ENCODE measurements at places on chromosomes 3 and 15.

DNA sequence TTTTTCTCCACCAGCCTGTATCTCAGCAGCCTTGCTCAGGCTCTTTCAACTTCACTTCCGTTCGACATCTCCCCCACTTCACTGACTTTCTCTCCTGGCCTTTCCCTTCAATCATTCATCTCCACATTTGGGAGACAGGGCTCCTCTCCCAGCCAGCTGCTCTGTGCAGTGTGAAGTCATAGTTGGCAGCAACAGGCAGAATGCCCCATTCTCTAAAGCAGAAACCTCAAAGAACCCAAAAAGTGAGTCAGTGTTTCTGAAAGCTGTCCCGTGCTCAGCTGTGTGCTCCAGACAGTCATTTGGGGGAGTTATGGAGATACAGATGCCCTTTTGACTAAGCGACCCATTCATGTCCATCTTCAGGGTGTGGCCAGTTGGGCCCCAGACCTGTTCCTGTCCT is 54.3 kb downstream of the NTRK3 start:
- no peak for DNase-seq

- DNase-seq = no peak
These were observed 23.5 kb upstream of the SLC4A7 start for GRCh38 chr3:27507515-27508266.

GRCh38 chr15:64911311-64912186 is at the start of gene ANKDD1A:
ANKDD1A (plus strand) TSS chr15:64911902; CDS start chr15:64911931, 29 bp downstream.
- DNase-seq = peak; percentile 62

GRCh38 chr3:33789183-33789954 is 9.1 kb upstream of the PDCD6IP start:
- DNase-seq = no peak

DNA sequence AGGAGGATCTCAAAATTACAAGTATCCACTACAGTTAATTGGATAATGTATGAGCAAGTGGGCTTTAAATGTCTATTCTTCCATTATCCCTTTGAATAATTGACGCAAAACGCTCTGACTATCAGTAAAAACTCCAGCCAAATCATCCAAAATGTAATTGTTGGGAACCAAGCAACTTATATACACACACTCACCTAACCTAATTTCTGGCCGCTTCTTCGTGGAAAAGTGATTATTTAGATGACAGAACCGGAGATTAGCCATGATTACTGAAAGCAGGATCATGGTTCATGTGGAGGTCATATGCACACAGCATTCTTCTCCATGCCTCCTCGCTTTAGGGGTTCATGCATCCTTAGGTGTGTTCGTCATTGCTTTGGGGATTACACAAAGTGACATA is 992.4 kb downstream of the NAALADL2 start:
- DNase-seq = no peak

DNA sequence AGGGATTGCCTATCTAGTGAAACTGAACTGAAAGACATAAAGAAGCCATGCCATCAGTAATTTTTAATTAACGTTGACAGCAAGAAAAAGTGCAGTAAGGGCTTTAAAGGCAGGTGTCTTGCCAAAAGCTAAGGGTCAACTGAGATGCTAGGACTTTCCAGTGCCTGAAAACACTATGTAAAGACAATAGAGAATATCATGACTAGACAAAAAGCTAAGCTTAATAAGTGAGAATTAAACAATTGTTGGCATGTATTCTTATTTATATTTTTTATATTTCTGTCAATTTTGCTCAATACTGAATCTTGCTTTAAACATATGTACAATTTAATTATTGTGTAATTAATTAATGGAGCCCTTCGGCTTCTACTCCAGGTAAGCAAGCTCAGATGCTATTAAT is 803.1 kb downstream of the IGSF11 start:
- no peak for DNase-seq

DNA sequence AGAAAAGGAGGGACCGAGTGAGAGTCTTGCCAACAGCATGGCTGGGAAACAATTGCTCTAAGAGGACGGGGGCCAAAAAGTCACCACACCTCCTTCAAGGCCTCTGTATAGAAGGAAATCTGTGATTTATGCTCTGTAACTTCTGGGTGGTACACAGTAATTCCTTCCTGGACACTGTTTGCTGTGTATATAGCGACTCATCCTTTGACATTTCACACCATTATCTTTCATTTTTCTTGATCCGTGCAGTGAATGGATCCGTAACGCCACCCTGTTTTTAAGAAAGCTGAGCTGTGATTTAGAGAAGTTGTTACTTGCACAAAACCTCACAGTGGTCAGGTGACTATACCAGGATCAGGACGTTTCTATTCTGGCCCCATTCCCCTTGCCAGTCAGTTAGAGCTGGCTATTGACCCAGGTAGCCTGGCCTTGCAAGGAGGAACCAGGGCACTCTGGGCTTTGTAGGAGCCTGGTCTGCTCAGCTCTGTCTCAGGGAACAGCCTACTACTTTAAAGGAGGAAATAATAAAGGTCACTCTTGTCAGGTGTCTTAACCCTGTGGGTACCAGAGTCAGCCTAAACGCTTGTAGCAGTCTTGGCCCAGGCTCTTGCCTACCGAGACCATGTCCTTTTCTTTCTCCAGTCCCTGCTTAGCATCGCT is 86.5 kb upstream of the MYZAP start:
- no peak for DNase-seq

- no peak for DNase-seq
These were observed at the start of gene ATP13A5 for GRCh38 chr3:193378706-193379105. ATP13A5 (minus strand) TSS chr3:193378753; CDS start chr3:193378725, 28 bp downstream.

- peak; percentile 28 for DNase-seq
These were observed 1.1 kb downstream of the RAF1 start for GRCh38 chr3:12662593-12663400.

- DNase-seq = no peak
These were observed 235.7 kb downstream of the SLC9A9 start for GRCh38 chr3:143612541-143612940.

GRCh38 chr3:46712191-46713049 is 5.2 kb downstream of the PRSS50 start:
- DNase-seq = no peak

DNA sequence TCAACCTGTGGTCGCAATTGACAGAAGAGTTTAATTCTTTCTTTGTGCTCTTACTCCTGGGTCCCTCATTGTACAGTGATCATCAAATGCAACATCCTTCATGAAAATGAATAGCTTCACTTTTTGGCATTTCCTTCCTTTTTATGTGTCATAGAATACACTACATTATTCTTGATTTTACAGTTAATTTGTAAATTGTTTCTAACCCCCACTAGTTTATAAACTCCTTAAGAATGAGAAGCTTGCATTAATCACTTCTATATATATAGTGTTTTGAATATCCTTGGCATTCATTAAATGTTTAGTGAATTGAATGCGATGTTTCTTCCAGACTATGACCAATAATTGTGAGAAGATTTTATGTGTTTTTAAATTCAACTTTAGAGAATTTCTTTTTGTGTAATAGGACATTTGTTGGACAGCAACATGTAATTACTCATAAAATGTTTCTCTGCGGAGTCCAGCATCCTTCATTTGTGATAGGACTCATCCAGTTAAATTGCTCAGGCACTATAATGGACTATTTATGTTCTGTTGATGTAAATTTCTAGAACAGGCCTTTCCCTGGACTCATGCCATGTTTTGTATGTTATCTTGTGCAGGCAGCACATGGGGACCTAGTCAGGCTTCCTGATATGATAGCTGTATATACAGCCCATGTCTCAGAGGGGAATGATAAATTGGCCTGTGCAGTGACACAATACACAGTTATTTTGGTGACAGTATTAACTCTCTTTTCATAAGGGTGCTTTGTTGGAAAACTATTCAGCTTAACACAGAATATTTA is 51.3 kb downstream of the MBNL1 start:
- DNase-seq = no peak

- DNase-seq = no peak
These were observed 10.9 kb downstream of the TRIP4 start for GRCh38 chr15:64398575-64398974.

DNA sequence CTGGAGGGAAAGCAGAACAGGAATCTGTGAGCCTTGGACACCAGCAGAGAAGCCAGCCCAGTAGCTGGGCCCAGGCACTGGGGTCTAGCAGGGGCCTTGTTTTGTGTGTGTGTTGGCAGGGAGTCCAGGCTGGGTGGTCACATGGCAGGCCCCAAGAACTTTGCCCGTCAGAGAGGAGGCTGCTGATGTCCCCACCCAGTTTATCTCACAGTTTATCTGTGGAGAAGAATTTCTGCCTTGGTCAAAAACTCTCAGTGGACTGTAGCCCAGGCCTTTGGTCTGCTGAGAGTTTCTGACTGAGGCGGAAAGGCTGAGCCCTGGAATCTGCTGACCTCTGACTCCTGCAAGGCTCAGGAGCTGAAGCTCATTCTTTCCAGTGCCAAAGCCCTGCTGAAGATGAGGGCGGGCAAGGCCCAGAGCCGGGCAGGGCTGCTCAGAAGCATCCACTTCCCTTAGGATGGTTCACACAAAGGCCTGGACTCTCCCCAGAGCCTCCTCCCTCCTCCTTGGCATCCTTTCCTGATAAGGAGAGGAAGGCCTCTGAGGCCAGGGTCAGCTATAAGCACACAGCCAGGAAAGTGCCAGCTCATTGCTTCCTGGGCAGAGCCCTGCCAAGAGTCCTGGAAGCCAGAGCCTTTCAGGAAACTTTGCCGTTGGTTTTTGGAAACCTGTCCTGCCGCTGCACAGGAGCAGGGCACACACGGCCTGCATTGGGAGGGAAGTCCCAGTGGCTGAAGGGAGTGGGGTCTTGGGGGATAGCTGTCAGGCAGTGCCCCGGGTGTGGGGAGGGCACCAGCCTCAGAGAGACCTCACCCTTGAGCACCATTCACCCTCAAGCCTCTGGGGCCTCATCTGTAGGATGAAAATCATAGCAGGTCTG is 37.2 kb upstream of the SLCO2A1 start:
- DNase-seq = no peak

DNA sequence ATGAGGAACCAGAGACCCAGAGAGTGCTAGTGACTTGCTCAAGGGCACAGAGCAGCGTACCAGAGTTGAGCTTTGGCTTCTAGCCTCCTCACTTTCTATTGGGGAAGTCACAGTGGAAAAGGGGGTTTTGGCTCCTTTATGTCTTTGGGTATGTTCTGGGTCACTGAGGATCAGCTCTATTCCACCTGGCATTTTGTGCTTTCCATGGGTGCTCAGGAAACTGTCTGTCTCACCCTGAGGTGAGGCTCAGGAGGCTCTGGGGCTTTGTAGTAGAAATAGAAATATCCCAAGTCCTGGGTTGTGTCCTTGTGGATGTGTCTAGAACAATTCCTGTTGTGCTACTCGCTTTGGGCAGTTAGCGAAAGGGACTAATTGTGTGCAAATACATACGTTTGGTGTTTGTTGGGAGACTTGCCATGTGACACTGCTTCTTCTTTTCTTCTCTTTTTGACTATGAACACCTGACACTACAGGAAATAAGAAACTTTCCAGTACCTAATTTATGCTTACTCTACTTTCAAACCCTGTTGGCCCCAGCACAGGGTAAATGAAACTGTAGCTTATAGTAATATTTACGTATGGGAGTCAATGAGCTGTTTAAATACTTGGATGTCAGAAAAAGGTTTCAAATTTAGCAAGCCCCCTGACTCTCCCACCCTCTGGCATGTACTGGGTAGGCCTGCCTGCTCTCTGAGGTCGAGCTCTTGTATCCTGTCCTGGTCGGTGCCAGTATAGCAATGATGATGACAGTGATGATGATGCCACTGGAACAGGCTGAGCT is 35.6 kb downstream of the SMAD3 start:
- no peak for DNase-seq

- no peak for DNase-seq
These were observed 1.7 kb upstream of the PCOLCE2 start for GRCh38 chr3:142890592-142890991.

DNA sequence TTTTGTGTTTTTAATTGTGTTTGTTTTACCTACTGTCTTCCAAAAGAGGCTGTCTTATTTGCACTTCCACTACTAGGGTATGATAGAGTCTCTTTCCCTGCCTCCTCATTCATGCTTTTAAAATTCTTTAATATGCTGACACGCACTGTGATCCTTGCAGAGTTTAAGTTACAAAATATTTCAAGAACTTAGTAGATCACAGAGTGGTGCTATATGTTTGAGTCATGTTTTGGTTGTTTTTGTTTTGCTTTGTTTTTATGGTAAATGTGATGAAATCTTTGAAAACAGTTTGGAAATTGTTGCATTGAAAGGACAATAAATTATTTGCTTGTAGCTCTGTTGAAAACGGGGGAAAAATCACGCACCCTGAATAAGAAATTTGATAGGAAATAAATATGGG is 5.9 kb upstream of the ABHD10 start:
- DNase-seq = no peak

- no peak for DNase-seq
These were observed 7.3 kb downstream of the PAQR5 start for GRCh38 chr15:69305933-69306568.

DNA sequence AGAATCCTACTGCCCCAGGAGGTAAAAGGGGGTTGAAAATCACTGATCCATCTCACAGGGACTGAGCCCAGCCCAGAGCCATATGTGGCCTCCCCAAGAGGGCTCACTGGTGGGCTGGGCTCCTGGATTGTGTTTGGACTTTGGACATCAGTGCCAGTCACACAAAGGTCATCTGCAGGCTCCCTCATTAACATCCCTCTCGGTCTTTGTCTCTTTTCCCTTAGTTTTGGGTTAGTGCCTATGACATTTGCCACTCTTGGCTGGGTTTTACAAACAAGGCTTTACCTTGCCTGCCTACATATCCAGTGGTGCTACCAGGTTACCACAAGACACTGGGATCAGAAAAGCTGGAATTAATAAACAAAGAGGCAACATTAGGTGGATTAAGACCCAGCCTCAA is 27.9 kb downstream of the IFT122 start:
- no peak for DNase-seq

DNA sequence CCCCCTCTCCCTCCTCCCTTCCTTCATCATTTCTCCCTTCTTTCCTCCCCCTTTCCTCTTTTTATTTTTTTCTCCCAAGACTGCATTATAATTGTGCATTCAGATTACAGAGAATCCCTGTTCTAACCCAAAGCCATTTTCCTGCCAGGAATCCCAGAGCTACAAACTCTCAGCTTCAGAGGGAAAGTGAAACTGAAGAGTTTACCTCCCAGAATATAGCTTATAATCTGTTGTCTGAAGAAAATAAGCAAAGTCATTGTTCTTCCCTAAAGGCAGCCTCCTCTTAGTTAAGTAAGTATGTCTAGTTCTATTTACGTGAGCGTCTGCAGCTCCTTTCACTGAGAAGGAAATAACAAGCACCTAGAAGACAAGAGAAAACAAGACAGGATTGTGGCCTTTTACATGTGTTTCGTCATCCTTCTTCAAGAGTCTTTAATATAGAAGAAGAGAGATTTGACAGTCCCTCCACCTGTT is 97.2 kb downstream of the CHST2 start:
- DNase-seq = no peak

- no peak for DNase-seq
These were observed at the start of gene LRRK1 for GRCh38 chr15:100918690-100919480. LRRK1 (plus strand) TSS chr15:100919357; CDS start chr15:100924633, 5,276 bp downstream.

DNA sequence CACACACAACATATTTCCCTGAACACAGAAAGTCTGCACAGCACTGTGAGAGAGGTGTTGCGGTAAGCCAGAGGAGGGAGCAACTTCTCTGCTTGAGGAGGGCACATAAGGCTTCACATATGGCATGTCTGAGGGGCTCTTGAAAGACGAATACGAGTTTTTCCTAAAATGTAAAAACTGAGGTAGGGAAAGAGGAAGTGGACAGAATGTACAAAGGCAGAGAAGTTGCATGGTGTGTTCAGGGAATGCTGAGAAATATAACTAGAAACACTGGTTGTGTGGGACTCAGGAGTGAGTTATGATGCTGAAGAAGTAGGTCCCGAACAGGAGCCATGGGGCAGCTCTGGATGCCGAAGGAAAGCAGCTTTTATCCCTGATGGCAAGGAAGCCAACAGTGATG is 22.8 kb upstream of the ATP8B4 start:
- DNase-seq = no peak

- no peak for DNase-seq
These were observed 733.7 kb upstream of the CFAP20DC start for GRCh38 chr3:59783468-59783988.
